Activated T-cell treated with anti-CD3 and anti-CD28 coated beads, Interleukin-2, amount 50 U/mL, for 4 hours (primary cell): ENCODE measurements at places on chromosomes 3 and 15.

GRCh38 chr3:175073219-175073905, 214.2 kb downstream of the NAALADL2 start:
- DNase-seq = no peak

DNA sequence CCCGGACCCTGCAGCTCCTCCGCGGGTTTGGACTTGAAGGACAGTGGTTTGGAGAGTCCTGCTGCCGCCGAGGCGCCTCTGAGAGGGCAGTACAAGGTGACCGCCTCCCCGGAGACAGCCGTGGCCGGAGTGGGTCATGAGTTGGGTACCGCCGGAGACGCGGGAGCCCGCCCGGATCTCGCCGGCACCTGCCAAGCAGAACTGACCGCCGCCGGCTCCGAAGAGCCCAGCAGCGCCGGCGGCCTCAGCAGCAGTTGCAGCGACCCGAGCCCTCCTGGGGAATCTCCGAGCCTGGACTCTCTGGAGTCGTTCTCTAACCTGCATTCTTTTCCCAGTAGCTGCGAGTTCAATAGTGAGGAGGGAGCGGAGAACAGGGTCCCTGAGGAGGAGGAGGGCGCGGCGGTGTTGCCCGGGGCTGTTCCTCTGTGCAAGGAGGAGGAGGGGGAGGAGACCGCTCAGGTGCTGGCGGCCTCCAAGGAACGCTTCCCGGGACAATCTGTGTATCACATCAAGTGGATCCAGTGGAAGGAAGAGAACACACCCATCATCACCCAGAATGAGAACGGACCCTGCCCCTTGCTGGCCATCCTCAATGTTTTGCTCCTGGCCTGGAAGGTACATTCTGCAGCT, 634 bp downstream of the MINDY2 start:
- DNase-seq = no peak

DNA sequence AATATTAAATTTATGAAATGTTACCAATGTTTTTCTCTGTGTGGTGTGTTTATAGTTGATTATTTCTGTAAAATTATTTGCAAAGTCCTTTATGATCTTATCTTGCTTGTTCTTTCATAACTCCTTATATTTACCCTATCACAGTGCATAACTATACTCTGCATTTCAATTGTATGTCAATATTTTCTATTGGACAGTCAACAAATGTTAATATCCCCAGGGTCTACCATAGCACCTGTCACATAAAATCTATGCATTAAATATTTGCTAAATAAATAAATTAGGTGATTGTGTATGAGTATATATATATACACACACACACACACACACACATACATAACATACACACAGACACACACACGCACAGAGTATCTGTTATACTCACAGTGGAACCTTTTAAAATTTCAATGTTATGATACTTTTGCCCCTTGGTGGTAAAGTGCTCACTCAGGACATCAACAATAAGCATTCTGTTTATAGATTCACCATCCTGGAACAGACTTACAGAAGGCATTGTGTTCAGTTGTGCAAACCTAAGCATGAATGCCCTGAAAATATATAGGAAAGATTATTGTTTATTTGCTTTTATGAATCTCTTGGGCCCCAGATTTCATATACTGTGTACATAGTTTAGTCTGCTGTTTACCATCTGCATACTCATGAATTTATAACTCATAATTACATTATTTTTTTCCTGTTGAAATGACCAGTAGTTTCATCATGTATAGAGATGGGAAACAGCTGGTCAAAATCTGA, 443.7 kb downstream of the EPHA6 start:
- DNase-seq = no peak

- DNase-seq = no peak
Observed at GRCh38 chr15:89625716-89626115, 29.6 kb downstream of the KIF7 start.

DNA sequence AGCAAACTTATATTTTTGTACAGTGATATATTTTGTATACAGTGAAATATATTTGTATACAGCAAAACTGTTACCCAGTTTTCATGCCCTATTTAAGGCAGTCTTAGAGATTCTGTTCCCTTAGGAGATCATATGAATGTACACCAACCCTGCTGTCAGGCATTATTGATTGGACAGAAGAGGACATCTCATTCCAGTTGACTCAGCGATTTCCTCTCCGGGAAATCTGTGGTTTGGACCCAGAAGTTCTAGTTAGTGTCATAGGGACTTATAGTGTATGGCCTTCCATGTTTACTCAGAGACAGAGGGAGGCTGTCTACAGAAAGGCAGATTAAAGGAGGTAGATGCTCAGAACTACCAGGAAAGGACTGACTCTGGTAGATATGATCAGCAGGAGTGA, 318.8 kb upstream of the KCNMB2 start:
- DNase-seq = no peak

DNA sequence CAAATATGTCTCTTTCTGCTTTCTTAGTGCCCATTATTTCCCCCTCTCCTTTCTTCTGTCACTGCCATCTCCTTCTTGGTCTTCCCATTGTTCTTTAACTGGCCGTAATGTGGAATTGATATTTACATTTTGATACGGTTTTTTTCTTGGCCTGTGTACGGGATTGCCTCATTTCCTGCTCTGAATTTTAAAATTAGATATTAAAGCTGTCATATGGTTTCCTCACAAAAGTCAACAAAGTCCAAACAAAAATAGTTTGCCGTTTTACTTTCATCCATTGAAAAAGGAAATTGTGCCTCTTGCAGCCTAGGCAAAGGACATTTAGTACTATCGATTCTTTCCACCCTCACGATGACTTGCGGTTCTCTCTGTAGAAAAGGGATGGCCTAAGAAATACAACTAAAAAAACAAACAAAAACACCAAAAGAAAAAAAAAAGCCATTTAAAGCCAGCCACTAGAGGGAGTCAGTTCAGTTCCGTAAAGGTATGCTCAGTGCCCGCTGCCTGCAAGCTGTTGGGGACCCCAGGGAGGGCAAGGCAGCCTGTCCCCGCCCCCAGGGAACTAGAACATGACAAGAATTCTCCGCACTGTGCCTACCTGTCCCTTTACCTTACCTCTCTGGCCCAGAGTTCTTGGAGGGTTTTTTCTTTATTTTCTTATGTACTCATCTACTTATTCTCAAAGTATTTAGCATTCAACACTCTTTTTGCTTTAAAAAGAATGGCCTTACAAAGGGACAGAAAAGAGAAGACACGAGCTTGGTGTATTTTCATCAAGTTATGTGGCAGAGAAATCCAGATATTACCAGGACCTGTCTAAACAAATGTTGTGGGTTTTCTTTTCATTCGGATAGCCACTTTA, 30.0 kb upstream of the NR2E3 start:
- peak; percentile 24 for DNase-seq

DNA sequence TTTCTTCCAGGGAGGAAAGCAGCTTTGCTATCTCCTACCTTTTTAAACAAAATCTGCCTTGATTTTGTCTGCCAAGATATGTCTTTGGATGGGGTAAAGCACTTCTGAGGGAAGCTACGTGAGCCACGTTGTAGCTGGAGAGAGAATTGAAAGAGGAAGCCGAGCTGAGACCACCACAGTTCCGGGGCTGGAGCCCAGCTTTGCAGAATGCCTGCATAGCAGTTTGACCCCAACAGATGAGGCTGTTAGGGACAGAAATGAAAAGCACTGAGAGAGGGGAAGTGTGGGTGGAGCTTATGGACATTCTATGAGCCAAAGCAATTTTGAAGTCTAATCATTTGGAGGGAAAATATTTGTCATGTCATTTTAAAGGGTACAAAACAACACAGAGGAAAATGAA, 45.4 kb downstream of the LIPC start:
- DNase-seq = no peak

DNA sequence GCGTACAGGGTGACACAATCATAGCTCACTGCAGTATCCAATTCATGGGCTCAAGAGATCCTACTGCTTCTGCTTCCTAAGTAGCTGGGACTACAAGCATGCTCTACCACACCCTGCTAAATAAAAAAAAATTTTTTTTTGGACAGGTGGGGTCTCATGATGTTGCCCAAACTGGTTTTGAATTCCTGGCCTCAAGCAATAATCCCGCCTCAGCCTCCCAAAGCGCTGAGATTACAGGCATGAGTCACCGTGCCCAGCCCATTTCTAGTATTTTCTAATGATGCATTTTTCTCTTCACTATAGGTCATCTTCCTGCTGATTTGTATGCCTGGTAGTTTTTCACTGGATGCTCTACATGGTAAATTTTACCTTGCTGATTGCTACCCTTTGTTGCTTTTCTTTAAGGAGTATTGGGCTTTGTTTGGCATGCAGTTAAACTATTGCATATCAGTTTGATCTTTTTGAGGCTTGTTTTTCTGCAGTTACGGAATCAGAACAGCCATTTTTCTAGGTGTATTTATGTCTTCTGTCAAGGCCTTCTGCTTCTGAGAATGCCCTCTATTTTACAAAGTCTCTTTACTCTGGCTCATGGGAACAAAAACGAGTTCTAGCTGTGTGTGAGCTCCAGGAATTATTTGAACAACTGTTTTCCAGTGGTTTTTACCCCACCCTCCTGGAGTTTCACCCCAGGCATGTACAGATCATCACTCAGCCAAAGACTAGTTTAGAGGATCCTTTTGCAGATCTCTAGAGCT, 14.2 kb upstream of the NPTN start:
- DNase-seq = no peak

DNA sequence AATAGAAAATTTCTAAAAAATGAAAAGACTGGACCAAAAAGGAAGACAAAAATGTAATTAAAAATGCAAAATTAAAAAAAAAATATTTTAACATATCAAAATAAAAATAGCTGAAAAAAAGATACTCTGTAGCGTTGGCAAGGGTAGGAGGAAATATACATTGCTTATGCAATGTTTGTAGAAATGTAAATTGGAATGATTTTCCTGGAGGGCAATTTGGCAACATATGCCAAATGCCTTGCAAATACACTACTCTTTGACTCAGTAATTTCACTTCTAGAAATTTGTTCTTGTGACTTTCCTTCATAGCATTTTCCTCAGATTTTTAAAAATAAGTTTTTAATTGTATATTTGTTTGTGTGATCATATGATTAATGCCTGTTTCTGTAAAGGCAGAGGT, 296.6 kb downstream of the ZNF621 start:
- no peak for DNase-seq

GRCh38 chr3:74332165-74332564, 282.3 kb downstream of the CNTN3 start:
- no peak for DNase-seq

GRCh38 chr3:53069422-53070068, 23.7 kb upstream of the SFMBT1 start:
- no peak for DNase-seq

DNA sequence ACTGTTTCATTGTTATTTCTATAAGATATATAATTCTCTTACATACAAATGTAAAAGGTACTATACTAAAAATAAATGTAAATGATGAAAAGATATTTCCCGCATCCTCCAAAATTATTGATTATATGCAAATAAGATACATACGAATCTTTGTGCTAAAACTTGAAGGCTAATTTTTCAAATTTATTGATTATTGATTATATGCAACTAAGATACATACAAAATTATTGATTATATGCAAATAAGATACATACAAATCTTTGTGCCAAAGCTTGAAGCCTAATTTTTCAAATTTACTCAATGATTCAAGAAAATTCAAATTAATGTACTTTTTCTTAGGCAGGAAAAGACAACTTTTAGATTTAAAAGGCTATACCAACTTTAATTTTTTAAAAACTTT, 319.8 kb downstream of the TBC1D5 start:
- no peak for DNase-seq

GRCh38 chr3:66817951-66818557, 180.1 kb upstream of the KBTBD8 start:
- no peak for DNase-seq

DNA sequence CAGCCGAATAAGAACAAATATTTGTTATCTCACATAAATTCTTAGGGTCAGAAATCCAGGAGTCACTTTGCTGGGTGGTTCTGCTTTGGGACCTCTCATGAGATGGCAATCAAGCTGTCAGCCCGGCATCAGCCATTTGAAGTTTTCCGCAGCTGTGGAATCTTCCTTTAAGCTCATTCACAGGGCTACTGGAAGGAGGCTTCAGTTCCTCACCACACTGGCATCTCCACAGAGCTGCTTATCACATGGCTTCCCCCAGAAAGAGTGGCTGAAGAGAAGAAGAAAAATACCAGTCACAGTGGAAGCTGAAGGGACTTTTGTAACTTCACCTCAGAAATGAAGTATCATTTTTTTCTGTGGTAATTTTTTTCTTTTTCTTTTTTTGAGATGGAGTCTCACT, 267.7 kb downstream of the CHL1 start:
- DNase-seq = no peak

GRCh38 chr15:56608140-56608778, 125.0 kb downstream of the ZNF280D start:
- no peak for DNase-seq

DNA sequence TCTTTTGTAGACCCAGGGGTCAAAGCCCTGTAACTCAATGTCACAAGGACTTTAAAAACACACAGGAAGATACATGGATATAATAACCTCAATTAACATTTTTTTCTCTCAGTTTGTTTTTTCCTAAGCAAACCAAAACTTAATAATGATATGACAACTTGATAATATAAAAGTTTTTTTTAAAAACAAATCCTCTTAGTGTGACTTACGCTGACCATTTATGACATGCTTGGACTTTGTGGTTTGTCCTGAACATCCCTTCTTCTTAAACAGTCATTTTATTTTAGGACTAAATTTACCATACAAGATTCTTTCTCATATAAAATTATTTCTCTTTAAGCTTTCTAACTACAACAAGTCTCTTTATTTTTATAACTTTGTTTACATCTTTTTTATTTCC, 25.4 kb upstream of the FAM3D start:
- DNase-seq = no peak

DNA sequence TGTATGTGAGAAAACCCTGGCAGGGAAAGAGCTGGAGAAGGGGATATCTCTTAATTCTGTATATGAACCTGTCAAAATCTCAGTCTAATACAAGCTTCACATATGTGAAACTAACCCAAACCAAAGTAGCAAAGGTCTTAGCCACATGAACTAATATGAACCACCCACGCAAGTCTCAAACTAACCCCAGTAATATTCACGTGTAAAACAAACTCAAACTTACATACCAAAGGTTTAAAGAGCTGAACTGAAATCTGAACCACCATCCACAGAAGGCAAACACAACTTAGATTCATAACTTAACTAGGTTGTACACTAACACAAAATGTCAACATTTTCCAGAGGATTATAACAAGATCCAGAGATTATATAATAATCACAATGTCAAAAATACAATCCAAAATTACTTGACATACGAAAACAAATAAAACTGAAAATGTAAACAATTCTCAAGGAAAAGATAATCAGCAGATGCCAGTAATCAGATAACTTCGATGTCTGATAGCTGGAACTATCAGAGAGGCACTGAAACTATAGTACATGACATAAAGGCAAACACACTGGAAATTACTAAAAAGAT, 64.1 kb downstream of the VPS13C start:
- DNase-seq = no peak

- DNase-seq = no peak
Observed at GRCh38 chr3:71238355-71238757, 345.2 kb downstream of the FOXP1 start.

DNA sequence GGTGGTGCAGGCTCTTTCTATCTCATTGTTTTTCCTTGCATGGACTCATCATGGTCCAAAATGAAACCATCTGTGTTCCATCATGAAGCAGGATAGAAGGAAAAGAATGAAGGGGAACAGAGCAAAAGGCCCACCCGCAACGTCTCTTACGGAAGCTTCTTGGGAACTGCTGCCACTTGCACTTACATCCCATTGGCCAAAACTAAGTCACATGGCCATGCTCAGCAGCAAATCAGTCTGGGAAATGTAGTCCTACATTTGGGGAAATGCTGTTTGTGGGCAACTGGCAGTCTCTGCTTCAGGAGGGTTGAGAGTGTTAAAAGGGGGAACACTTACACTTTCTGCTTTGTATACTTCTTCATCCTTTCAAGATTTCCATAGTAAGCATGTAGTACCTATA, 191.6 kb downstream of the SV2B start:
- no peak for DNase-seq
